ENCODE measurements at places on chromosomes 1 and 21.

DNA sequence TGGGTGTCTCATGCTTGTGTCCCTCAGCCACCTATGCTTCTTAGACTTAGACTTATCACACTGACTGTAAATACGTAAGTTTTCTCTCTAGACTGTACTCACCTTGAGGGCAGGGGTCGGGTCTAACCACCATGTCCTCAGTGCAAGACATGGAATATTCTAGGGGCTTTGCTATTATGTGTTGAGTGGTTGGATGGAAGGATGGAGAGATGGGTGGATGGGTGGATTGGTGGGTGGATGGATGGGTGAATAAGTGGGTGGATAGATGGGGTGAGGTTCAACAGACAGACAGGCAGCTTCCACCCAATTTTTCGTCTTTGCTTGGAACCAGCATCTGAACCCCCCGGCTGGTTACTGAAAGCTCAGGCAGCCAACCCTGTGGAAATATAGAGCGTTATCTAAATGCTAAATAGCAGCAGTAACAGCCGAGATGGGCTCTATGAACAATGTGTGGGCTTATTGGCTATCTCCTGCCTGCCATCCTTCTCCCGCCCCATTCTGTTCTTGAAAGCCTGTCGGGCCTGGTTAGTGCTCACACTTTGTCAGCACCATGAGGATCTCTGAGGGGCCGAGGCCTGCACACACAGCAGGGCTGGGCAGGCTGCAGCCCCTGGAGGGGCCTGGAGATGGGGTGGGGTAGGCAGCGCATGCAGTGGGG, 130.7 kb downstream of the ACTL8 start:
- no peak for DNase-seq

DNA sequence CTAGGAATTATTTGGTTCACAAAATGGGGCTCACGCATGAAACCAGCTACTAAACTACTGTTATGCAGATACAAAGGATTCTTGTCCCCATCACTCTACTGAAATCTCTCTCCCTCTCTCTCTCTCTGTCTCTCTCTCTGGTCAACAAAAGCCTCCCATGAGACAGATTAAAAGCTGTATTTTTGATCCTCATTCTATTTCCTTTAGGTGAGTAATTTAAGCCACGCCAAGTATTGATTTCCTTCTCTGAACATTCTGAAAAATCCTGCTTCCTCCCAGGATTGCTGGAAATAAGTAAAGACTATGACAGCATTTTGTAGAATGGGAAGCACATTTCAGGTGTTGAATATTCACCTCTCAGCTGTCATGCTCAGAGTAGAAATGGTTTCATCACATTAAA, 43.7 kb downstream of the PRDX6 start:
- no peak for DNase-seq

DNA sequence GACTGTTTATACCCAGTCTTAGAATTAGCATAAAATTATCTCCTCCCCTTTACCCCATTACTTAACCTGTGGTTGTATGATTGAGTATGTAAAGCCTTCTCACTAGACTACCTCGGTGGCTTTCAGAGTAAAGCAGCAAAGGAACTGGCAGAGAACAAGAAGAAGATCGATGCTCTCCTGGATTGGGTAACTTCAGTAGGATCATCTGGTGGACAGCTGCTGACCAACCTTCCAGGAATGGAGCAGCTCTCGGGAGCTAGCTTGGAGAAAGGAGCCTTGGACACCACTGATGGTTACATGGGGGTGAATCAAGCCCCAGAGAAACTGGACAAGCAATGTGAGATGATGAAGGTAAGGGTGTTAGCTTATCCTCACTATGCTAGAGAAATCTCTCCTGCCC, 138.6 kb upstream of the BMP8A start:
- DNase-seq, result no peak

DNA sequence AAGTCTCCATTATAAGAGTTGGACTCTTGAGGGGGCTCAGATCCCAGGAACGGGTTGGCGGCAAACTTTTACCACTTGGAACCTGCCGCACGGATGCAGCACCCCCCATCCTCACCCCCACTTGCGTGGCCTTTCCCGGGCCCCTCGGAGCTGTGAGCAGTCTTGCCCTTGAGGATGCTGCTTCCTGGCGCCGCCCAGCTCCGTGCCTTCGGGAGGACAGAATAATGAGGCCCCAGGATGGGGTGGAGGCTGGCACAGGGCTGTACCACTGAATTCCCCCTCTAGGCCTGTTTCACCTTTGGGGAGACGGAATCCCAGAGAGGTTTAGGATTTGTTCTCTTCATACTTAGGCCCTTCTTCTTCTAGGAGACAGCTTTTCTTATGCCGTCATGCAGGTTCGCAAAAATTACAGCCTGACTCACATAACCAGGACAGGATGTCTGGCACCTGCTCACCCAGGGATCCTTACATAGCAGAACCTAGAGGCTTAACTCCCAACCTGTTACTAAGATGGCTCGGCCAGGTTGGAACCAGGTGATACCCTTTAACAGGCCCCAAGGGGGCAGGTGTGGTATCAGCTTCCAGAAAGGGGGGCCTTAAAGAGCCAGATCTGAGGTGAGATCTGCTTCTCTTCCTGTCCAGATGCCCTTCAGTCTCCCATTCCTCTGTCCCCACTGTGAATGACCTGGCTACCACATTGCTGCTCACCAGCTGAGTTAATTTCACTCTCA, 1.5 kb downstream of the TRNP1 start:
- no peak for DNase-seq

DNA sequence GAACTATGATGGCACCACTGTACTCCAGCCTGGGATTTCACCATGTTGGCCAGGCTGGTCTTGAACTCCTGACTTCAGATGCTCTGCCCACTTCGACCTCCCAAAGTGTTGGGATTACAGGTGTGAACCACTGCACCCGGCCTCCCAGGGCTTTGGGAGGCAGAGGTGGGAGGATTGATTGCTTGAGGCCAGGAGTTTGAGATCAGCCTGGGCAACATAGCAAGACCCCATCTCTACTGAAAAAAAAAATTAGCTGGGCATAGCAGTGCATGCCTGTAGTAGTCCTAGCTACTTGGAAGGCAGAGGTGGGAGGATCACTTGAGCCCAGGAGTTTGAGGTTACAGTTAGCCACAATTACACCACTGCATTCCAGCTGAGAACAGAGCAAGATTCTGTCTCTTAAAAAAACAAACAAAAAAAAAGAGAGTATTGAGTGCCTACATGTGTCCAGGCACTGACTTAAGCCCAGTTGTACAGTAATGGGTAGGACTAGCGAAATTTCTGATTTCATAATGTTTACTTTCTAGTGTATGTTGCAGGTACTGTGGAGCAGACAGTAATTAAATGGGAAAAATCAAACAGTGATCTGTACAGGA, 4.2 kb downstream of the MANEAL start:
- no peak for DNase-seq

GRCh38 chr1:119787776-119788175, 19.1 kb upstream of the HMGCS2 start:
- no peak for DNase-seq

DNA sequence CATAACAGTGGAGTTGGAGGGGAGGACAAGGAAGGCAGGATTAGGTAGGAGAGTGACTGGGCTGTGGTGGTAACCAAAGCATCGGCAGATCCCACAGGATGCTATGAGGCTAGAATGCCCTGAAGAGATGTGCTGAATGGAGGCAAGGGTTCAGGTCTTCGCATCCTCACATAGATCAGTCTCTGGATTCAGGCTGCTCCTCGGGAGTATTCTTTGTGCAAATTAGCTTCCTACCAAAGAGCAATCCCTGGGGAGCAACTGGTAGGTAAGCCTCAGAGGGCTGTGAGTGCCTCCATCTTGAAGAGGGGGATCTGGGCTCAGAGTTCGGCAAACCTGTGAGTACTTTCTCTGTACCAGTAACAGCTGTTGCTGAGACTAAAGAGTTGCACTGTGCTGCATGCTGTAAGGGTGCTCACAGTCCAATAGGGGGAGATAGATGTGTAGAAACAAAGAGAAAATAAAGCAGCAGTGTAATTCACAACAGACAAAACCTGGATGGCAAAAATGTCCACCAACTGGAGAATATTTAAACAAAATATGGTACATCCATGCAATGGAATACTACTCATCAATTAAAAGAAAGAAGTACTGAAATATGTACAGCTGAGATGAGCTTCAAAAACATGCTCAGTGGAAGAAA, 322.4 kb upstream of the DEPDC1 start:
- DNase-seq, result peak; percentile 28

DNA sequence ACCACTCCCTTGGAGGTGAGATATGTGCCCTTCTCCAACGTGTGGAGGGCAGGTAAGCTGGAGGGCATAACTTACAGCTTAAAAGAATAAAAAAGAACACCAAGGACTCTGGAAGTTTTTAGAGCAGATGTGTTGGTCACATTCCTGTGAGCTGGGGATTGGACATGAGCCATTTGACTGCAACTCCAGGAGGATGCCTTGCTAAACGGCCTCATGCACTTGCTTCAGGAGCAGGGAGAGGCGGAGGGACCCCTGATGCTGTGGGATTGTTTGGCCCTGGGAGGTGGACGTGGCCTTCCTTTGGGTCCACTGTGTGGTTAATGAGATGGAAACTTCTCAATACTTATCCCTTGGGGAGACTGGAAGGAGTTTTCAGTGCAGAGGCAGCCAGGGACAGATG, 185.6 kb downstream of the RHOU start:
- DNase-seq, result no peak

DNA sequence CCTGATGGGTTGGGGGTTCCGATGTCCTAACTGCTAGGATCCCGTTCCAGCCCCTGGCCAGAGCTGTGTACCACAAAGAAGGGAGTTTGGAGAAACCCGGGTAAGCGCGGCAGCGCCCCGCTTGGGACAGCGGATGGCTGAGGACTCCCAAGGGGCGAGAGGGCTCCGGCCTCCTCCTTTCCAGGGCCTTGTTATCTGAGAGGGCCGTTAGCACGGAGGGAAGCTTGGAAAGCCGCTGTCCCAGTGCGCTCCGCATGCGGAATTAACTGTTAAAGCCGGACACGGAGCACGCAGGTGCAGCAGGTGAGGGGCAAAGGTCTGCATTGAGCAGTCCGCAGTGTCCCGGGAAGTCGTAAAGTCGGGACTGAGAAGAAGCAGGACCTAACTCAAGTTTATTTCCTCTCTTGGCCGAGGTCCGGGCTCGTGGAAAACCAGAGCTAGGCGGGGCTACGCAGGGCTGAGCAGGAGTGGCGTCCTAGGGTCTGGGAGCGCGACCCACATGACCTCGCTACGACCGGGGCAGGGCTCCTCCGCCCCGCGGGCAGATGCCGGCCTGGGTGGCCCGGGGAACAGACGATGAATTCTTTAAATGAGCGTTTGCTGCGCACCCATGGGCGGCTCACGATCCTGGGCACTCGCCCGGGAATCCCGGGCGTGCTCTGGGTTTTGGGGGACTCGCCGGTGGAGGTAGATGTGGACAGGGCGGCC, 4.5 kb downstream of the LHX4 start:
- DNase-seq, result no peak

DNA sequence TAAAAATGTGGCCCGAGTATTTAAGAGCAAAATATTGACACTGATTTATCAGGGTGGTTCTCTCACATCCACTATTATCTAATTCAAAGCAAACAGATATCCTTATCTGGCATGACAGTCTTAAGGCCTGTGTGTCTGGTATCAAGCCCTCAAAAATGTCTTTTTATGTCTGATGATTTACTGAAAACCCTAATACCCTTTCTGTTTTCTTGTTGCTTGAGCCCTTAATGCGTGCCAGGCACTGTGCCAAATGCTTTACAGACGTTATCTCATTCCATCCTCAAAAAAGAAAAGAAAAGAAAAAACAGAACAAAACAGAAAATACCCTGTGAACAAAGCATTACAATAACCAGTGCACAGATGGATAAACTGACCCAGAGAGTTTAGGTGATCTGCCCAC, 5.7 kb downstream of the DUSP23 start:
- peak; percentile 38 for DNase-seq

DNA sequence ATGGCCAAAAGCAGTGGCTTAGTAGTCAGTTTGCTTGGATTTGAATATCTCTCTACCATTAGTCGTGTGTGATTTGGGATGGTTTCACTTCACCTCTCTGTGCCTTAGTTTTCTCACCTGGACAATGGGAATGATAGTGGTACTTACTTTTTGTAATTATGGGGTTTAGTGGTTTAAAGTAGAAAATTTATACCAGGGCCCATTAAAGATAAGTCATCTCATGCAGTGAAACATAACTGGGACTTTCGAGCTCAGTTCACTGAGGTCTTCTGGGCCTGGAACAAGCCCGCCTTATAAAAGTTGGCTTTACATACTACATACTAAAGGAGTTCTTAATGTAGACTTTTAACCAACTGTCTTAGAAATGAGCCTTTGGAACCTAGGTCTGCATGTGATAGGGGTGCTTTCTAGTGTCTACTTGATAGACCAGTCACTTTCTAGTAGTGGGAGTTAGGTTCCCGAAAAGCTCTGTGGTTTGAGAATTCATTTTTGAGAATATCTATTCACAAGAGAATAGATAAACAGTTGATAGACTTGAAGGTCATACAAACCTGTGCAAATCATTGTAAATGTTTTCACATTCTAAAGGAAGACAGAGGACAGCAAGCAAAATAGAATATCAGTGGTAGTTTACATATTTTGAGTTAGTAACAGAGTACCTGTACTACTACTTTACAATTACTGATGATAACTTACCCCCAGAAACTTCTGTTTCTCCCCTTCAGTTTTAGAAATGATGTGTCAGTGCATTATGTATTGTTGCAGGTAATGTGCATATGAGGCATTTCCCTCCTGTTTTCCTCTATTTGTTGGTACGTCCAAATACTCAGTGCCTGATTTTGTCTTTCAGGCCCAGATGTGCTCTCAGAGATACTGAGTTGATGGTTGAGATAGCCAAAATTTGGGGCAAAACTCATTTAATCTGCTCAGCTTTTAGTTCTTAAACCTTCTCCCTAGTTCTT, 48.0 kb downstream of the DYRK1A start:
- no peak for DNase-seq

DNA sequence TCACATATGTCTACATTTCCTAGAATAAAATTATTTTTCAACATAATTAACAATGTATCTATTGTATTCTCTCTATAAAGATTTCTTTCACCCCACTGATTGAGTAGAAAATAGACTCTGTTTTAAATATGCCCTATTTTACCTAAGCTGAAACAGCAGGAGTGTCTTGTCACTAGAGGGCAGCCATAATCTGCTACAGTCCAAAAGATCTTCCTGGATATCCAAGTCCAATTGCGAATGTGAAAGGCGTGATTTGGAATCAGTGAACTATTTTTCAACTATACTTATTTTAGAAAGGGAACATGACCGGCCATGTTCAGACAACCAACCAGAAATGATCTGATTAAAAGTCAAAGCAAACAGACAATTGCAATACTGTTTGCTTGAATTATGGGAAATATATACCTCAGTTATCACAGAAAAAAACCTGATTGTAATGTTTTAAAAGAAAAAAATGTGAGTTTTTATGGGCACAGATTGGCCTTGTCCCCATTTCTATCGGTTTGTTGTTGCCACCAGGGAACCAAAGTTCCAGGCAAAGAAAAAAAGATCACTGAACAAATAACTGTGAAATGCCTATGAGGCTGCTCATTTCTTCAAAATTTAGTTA, 1211.0 kb upstream of the ADGRL4 start:
- DNase-seq, result peak; percentile 54

- no peak for DNase-seq
Observed at GRCh38 chr21:17435565-17436543, 77.0 kb upstream of the CXADR start.

DNA sequence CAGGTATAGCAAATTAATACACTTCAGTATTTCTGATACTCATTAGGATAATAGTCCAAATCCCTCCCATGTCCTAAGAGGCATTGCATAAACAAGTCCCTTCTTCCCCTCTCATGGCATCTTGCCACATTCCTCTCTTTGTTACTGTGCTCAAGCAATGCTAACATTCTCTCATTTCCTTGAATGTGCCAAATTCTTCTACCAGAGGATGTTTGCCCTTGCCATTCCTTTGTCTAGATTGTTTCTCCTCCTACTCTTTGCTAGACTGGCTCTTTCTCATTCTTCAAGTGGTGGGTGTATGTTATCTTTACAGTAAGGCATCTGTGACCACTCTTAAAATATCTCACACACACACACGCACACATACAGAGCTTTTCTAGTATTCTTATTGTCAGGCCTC, 621.0 kb upstream of the CXADR start:
- no peak for DNase-seq
